Lower leg skin (tissue), 4 donors: ENCODE measurements at places on chromosomes 4 and X. TPM values are rescaled to one million over a fixed set of nuclear protein-coding genes. Genes with fewer than 3 reads are reported as not detected.

DNA sequence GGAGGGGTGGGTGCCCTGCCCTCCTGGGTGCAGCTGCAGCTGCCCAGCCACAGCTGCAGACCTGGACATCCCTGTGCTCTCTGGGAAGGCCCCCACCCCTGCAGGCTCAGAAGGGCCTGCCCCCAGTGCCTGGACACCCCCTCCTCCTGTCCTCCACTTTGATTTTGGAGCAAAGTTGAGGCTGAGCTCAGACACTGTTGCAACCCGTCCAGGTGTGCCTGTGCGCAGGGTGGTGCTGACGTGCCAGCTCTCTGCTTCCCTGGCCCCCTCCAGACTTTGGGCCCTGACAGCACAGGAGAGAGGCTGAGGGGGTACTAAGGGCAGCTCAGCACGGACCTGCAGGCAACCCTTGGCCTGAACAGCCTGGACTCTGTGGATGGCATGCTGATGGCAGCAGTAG is 750.3 kb downstream of the ARAP2 start:
- DNase-seq, result no peak

- DNase-seq, result no peak
These were observed 549.5 kb upstream of the CPEB2 start for GRCh38 chr4:14452764-14453163.

- DNase-seq, result no peak
These were observed 11.4 kb downstream of the WDFY3 start for GRCh38 chr4:84954982-84955567.

KDR gene
- 6.2 TPM for total RNA-seq

- DNase-seq, result no peak
These were observed 5.5 kb upstream of the SCRG1 start for GRCh38 chr4:173404296-173404865.
